ENCODE measurements at places on chromosomes 5 and 9.

DNA sequence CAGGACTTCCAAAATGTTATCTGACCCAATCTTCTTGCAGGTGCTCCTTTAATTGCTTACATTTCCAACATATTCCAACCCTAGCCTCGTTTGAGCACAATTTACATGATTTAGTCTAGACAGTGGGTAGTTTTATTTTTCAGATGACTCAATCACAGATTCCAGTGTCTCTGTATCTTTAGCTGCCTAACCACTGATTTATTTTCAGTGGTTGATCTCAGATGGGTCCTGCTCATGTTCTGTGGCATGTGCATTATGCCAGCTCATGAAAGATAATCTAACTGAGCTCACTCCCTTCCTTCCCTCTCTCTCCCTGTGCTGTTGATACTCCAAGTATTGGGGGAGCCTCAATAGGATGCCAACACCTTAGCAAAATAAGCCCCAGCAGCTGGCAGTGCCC, 106.1 kb upstream of the ICE1 start:
- DNase-seq = no peak

DNA sequence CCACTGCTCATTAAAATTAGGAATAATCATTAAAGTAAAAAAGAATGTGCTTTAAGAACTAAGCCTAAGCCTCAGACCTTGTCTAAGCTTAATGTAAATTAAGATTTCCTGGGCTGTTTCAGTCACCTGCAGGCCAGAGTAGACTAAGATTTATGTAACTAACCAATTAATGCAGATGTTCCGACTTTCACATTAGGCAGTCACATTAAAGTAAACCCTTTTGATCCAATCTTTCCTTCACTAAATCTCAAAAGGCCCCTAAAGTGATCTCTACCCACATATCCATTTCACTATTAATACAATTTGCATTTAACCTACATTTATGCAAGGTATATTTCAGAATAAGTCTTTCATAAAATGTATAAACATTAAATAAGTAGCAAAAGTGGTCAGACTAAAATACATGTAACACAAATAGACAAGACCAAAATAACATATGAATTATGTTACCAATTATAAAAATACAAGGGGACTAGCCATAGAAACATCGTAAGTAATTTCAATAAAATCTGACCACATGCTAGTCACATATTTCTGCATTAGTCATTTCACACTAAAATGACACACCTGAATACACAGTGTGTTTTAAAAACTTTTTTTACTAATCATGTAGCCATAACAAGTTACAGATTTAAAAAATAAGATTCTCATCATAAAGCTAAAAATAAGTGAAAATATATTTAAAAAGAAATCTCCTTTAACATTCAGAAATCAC, 7.7 kb downstream of the NR3C1 start:
- no peak for DNase-seq

DNA sequence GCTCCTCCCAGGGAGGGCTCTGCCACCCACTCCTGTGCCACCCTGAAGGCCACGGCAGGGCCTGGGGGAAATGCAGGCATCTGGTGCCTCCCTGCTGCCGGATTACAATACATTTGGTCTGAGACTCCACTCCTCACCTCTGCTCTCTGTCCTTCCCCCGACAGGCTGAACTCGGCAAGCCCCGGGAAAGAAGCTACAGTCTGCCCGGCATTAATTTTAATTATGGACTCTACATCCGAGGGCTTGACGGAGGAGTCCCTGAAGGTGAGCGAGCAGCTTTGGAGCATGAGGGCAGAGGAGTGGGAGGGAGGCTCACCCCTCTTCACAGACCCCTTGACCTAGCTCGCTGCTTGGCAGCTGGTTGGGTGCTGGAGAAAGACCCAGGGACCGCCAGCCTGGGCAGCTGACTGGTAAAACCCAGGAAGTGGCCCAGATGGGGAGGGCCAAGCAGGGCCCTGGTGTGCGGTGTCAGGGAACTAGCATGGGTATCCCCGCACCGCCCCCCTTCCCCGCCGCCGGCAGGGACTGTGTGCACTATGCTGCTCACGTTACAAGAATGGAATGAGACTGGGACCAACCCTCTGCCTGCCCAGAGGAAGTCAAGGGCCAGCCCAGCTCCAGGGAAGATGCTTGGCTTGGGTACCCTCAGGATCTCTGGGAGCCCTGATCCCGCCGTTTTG, 83.7 kb upstream of the BARHL1 start:
- DNase-seq = no peak

GRCh38 chr5:579746-580366, 32.3 kb upstream of the CEP72 start:
- DNase-seq = no peak

GRCh38 chr9:113602126-113603047, 138.9 kb downstream of the RGS3 start:
- peak; percentile 83 for DNase-seq

GRCh38 chr5:147391781-147392180, 118.1 kb downstream of the DPYSL3 start:
- DNase-seq = no peak

DNA sequence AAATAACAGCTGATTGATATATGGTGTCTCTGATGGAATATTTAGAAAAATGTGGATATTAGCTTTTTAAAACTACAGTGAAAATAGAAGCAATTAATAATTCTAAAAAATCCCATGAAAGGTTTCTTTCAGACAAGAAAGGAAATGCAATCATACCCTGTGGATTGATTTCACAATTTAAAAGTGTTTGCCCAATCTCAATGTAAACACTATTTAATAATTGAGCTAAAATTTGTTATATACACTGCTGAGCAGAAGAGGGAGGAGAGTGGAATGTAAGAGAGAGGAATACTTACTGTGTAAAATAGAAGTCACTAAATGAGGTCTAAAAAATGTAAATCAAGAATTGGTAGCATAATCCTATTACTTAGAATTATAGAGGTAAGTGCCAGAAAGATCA, 76.9 kb downstream of the FEM1C start:
- no peak for DNase-seq

- no peak for DNase-seq
Measured at GRCh38 chr5:170192829-170193228, 40.0 kb upstream of the C5orf58 start.

- DNase-seq = no peak
Measured at GRCh38 chr9:100670719-100671118, 92.8 kb downstream of the CAVIN4 start.

- DNase-seq = no peak
Measured at GRCh38 chr9:25517701-25518100, 160.5 kb downstream of the TUSC1 start.

DNA sequence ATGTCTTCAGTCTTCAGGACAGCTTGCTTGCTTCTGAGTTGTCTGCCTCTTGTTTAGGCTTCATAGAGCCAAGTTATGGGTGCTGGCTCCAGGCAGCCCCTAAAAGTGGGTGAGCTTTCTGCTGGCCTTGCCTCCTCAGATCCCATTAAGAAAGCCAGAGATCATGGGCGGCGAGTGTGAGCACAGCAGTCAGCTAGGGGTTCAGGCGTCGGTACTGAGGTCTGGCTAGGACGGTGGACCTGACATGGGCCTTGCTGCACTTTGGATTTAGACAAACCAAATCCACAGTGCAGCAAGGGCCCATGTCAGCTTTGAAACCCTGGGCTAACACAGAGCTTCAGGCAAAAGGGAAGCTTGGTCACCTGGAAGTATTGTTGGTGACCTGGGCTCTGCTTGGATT, 17.6 kb downstream of the PSAT1 start:
- DNase-seq = no peak

GRCh38 chr9:68844631-68845612, 139.9 kb downstream of the PIP5K1B start:
- peak; percentile 43 for DNase-seq

DNA sequence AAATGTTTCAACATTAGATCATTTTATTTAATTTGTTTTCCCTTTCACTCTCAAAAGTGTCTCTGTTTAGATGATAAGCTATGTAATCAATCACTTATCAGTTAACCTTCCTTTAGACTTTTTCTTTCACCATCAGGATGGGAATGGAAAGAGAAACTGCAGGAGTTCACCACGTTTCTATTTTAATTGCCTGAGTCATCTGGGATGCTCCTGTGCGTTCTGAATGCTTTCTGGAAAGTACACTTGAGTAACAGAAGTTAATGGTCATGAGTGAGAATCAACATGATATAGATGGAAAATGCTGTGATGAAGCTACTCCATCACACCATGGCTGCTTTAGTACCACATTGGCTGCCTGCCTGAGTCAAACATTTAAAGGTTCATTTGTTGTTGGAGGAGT, 783.3 kb upstream of the CDH9 start:
- no peak for DNase-seq

- no peak for DNase-seq
Measured at GRCh38 chr9:73523391-73523790, 371.7 kb downstream of the ANXA1 start.

- no peak for DNase-seq
Measured at GRCh38 chr5:115686051-115686737, 60.4 kb upstream of the TMED7 start.

- DNase-seq = peak; percentile 31
Measured at GRCh38 chr9:42388146-42388690, 204.8 kb downstream of the SPATA31A6 start.

GRCh38 chr9:107216329-107216728, 66.8 kb upstream of the RAD23B start:
- DNase-seq = no peak

- DNase-seq = no peak
Measured at GRCh38 chr5:5648694-5649093, 226.2 kb downstream of the ICE1 start.

GRCh38 chr5:40452874-40453624, 226.7 kb upstream of the PTGER4 start:
- DNase-seq = no peak

- no peak for DNase-seq
Measured at GRCh38 chr9:8429157-8429556, 629.6 kb upstream of the DMAC1 start.

GRCh38 chr5:174448041-174448440, 276.3 kb upstream of the MSX2 start:
- DNase-seq = no peak

- DNase-seq = no peak
Measured at GRCh38 chr9:91966503-91966902, 16.5 kb upstream of the ROR2 start.

GRCh38 chr9:127880143-127880542, 2.7 kb upstream of the AK1 start:
- no peak for DNase-seq

DNA sequence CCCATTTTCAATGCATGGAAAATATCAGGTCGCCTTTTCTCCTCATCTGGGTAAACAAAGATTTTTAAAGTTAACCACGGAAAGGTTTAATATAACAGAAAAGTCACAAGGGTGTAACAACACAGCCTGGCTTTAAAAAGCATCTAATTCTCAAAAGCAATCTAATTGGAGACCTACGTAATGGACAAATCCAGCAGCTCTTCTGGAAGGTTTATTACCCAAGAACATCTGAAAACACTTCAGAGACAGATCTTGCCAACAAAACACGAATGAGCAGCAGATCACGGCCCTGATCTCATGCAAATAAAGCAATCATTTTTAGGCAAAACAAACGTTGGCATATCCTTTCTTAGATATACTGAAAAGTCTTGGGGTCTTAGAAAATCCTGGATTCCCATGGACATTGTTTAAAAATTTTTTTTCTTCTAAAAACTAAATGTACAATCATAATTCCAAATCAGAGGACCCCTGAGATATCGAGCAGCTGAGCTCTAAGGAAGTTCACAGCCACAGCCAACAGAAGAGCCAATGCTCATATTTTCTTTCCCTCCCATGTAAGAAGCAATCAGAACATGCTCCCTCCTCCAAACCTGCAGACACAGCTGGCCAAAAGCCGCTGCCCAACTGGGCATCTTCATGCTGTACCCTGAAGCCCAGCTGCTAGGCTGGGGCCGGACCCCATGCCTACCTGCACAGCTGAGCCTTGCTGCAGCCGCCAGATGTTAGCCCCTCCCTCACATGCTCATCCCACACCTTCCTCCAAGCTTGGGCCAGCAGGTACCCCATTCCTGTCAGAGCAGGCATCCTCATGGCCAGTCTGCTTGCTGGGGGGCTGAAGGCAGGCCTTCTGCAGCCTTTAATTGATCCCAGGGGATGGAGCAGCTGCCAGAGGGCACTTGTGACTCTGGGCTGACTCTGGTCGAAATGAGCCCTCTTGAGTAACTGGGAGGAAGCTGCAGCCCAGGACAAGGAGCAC, 11.2 kb downstream of the ANKS6 start:
- no peak for DNase-seq

- DNase-seq = no peak
Measured at GRCh38 chr9:95381221-95381620, 63.7 kb upstream of the FANCC start.

DNA sequence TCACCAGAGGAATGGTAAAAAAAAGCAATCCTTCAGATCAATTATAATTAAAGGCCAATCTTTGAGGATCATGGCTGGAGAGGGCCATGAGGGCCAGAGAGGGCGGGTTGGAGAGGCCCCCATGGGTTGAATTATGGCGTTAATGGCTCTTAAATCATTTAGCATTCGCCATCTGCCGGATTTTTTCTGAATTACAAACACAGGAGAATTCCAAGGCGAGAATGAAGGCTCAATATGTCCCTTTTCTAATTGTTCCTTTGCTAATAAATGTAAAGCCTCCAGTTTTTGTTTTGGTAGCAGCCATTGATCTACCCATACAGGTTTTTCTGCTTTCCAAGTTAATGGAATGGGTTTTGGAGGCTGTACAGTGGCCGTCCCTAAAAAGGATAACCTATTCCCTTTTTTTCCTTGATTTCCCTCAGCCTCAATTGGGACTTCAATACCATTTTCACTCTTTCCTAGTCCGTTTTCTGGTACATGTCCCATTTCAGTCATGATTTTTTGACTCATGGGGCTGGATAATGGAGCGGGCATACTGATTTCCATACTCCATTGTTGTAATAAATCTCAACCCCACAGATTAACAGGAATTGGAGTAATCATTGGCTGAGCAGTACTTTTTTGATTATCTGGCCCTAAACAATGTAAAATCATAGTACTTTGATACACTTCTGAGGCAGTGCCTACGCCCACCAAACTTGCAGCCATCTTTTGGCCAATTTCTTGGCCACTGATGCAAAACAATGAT, 6.7 kb upstream of the TMEM141 start:
- DNase-seq = no peak

DNA sequence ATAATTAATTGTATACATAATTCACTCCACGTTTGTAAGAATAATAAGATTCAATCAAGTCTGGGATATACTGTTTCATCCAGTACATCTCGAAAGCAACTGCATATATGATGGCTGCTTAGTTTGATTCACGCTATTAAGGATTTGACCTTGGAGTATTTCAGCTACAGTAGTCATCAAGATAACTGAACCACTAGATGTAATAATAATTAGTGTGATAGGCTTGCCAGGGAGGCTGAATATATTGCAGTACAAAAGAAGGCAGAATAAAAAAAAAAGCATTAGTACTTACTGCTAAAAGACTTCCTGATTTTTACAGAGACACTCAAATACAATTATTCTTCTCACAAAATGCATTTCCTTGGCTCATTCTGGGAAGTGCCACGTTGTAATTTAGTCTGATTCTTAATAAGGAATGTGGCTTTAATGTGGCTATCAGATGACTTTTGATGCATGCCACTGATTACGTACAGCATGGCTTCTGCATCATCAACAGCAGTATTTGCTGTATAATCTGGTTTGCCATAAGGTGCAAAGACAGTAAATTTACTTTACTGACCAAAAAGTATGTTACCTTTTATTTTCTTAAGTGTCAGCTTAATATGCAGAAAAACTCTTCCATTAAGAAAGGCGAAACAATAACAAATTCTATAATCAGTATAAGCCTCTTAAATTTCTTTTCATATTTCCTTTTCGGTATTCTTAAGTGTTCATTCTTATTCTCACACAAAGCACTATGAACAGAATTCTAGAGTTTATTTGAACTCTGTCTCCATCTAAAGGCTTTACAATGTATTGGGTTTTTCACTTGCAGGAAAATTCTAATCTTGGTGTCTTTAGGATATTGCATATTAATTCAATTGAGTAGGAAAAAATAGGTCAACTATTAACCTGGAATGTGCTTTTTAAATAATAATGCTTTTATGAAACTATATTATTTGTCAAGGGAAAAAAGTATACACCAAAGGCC, 166.4 kb downstream of the SLF1 start:
- no peak for DNase-seq

All from GM10248 (cell line).